Stimulated activated CD8-positive, alpha-beta memory T cell treated with anti-CD3 and anti-CD28 coated beads, Interleukin-2, amount 100 ng/mL, for 1 hour (primary cell): ENCODE measurements at places on chromosomes 1 and 21.

GRCh38 chr1:53968125-53968513 is 22.0 kb downstream of the LRRC42 start:
- no peak for DNase-seq

GRCh38 chr1:93526431-93526830 is 78.5 kb downstream of the FNBP1L start:
- DNase-seq = no peak

DNA sequence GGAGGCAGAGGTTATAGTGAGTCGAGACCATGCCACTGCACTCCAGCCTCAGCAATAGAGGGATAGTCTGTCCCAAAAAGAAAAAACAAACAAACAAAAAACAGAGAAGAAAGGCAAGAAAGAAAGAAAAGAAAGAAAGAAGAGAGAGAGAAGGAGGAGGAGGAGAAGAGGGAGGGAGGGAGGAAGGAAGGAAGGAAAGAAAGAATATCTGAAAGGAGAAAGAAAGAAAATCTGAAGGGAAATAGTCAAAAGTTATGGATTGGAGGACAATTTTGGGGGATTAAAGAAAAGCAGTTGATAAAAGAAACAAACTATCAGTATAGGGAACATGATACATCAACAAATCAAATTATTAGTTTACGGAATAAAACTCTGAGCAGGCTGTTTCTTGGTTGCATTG is 67.4 kb upstream of the TBX15 start:
- no peak for DNase-seq

- no peak for DNase-seq
Measured at GRCh38 chr1:64363616-64364015, 106.3 kb upstream of the CACHD1 start.

- no peak for DNase-seq
Measured at GRCh38 chr1:235004840-235005391, 123.7 kb downstream of the TOMM20 start.

DNA sequence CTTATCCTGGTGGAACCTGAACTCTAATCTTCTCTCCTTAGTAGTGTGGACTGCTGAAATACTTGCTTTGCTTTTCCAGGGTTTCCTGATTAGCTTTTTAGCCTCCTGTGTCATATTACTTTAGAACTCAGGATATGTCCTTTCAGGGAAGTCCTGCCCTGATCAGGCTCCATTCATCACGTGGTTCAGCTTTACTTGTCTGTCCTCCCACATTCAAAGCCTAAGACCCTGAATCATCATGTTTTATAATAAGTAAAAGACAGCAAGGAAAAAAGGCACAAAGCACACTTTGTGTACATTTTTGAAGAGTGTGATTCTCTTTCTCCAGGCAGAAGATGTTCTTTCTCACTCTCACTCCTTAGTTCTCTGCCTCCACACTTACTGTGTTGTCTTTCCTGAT is 70.6 kb downstream of the PATJ start:
- no peak for DNase-seq

GRCh38 chr1:246971090-246971721 is 36.7 kb downstream of the ZNF695 start:
- no peak for DNase-seq

- no peak for DNase-seq
Measured at GRCh38 chr1:112776688-112777087, 61.6 kb upstream of the PPM1J start.

- DNase-seq = no peak
Measured at GRCh38 chr21:30942192-30942591, 60.8 kb upstream of the KRTAP11-1 start.

- DNase-seq = no peak
Measured at GRCh38 chr1:216600730-216601609, 122.3 kb downstream of the ESRRG start.

DNA sequence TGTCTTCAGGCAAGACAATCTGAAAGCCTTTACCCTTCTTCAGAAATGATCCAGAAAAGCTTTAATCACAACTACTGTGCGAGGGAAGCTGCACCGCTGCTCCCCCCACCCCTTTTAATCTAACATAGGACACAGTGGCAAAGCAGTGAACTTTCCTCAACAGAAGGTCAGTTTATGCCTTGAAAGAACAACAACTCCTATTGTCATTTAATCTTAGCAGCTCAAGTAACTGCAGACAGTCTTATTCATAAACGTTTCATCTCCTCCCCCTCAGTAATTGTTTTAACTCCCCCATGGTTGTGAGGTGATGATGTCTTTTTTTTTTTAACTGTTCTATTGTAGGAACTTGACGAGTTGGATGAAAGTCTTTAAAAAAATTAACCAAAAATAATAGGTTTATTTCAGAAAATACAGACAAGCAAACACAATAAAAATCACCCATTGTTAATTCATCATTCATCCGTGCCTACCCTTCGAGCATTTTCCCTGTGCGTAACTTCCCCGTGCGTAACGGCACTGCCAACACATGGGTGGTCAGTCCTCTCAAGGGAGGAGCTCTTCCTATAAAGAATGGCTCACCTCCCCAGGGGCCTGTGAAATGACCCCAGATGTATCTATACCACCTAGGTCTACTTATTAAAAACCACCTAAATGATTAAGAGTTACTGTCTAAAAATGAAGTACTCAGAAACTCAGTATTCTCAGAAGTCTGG is 3.3 kb upstream of the ADAR start:
- DNase-seq = no peak

DNA sequence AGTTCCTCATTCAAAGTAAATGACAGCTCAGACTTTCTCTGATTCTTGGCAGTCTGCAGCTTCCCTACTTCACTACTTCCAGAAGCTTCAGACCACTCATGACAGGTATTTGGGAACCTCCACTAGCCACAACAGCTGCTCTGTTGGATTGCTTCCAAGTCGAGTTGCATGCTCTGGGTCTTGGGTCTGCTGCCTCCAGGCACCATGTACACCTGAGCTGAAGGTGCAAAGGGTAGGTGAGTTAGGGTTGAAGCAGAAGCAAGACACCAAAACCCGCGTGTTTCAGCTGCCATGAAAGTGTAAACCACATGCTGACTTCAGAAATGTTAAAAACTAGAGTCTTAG is 62.7 kb downstream of the ZNF684 start:
- no peak for DNase-seq

DNA sequence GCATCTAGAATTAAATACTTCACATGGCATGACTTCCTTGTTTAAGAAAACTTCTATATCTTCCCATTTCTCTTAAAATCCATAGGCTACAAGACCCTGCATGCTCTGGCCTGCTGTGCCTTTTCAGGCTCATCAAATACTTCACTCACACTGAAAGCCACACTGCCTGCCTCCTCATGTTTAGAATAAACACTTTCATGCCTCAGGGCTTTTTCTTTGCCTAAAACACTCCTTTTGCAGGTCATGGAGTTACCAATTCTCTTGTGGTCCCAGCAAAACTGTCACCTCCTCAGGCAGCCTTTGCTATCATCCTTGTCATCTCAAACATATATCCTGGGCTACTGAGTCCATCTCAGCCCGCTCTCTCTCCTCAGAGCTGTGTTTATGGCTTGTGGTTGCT is 5.5 kb downstream of the SGIP1 start:
- DNase-seq = no peak

DNA sequence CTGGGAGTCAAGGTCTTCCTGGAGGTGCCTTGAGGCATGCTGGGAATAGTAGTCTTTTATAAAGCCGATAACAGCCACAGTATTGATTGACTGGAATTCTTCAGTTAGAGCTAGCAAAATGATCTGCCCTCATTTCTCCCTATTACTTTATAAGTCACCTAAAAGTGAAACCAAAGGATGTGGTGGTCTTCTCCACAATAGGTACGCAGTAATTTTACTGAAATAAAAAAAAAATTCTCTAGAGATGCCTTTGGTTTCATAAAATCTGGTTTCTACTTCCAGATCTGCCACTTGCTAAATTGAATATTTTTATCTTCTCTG is 518 bp upstream of the NDC1 start:
- DNase-seq = no peak

- no peak for DNase-seq
Measured at GRCh38 chr21:44018813-44019567, 6.9 kb downstream of the TRAPPC10 start.

- no peak for DNase-seq
Measured at GRCh38 chr1:44282704-44283426, 69.6 kb downstream of the DMAP1 start.

GRCh38 chr1:204651843-204652421 is 33.6 kb downstream of the LRRN2 start:
- DNase-seq = no peak

DNA sequence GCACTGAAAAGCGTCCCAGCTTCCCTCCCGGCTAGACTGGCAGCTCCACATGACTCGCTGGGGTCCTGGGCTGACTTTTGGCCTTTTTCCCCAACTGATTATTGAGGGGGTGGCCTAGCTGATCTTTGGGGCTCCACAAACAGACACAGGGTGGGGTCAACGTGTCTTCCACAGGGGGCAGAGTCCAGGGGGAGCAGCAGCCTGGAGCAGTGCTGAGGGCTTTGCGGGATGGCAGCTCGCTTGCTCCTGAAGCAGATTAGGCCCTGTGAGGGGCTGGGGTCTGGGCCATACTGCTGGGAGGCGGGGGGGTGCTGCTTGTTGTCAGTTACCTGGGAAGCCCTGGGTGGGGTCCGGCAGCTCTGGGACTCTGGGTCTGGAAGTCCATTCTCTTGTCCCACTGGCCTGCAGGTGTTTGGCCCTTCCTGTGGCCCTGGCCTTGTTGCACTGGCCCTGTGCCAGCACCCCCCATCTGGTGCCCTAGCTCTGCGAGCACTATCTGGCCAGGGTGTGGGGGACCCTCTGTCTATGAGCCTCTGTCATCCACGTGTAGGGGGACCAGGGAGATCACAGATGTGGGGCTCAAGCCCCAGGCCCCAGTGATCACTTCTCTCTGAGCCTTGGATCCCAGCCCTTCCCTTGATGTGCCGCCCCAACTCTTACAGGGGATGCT is 12.3 kb upstream of the HES5 start:
- no peak for DNase-seq

DNA sequence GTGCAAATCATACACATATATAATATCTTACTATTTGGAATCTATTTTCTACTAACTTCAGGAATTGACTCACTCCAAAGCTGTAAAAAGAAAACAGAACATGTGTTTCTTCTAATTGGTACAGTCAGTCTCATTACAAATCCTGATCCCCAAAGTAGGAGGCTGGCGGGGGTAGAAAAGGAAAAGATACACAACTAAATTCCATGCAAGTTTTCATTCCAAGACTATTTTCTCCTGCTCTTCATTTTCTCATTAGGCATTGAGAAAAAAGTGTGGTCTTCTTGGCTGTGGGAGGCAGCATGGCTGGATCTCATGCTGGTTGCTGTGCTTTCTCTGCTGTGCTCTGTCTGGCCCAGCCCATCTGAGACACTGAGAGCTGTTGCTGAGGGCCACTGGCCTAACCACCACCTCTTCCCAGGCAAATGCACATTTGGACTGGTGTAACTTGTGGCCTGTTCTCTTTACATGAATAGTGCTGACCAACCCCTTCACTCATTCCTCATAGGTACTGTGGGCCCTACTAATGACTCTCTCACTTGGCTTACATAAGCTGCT is 1107.5 kb upstream of the B3GALT2 start:
- no peak for DNase-seq

GRCh38 chr21:25911730-25912401 is 177.1 kb downstream of the GABPA start:
- no peak for DNase-seq

- no peak for DNase-seq
Measured at GRCh38 chr1:188499690-188500089, 1670.9 kb downstream of the PLA2G4A start.

- no peak for DNase-seq
Measured at GRCh38 chr1:2972879-2973575, 48.2 kb upstream of the ACTRT2 start.

- DNase-seq = no peak
Measured at GRCh38 chr1:203422116-203422515, 53.5 kb upstream of the PRELP start.

DNA sequence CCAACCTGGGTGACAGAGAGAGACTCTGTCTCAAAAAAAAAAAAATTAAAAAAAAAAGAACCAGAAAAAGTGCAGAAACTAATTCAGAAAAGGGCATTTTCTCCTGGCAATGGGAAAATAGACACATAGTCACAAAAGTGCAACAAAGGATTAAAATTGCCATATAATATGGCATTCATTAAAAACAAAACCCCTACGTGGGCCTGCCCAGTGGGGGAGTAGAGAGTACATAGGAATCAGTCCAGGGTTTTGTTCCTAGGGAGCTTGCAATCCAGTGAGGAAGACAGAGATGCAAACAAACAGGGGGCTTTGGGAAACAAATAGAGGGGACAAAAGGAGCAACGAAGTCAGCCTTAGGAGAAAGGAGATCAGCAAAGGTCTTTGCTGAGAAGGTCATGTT is 4.5 kb upstream of the TRABD2B start:
- DNase-seq = no peak

DNA sequence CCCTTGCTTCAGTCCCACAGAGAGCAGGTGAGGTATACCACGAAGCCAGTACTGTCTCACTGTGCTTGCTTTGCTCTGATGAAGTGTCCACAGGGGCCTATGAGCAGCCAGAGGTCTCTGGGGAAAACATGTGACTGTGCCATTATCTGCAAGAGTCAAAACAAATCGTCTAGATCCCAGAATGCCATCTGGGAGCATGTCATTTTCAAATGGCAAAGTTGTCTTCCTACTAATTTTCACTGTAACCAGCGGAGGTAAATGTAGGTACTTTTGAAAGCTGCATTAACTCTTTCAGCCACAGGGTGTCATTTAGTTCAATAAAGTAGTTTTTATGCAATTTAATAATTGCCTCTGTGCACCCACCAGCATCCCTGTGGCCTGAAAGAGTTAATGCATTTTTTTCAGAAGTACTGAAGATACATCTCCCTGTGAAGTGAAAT is 173.6 kb upstream of the SGIP1 start:
- no peak for DNase-seq

GRCh38 chr1:34398916-34399275 is 222.2 kb downstream of the C1orf94 start:
- DNase-seq = no peak

DNA sequence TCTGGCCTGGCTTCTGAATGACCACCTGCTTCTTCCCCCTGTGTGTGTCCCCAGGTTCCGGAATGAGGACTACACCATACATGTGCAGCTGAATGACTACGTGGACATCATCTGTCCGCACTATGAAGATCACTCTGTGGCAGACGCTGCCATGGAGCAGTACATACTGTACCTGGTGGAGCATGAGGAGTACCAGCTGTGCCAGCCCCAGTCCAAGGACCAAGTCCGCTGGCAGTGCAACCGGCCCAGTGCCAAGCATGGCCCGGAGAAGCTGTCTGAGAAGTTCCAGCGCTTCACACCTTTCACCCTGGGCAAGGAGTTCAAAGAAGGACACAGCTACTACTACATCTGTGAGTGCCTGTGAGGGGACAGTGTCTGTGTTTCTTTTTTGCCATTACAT is 3.6 kb downstream of the EFNA1 start:
- no peak for DNase-seq

GRCh38 chr1:156413391-156414246 is 44.6 kb downstream of the RHBG start:
- no peak for DNase-seq

- DNase-seq = no peak
Measured at GRCh38 chr1:12552951-12553921, 64.8 kb downstream of the DHRS3 start.
